ENCODE measurements at places on chromosomes 7 and 10.

DNA sequence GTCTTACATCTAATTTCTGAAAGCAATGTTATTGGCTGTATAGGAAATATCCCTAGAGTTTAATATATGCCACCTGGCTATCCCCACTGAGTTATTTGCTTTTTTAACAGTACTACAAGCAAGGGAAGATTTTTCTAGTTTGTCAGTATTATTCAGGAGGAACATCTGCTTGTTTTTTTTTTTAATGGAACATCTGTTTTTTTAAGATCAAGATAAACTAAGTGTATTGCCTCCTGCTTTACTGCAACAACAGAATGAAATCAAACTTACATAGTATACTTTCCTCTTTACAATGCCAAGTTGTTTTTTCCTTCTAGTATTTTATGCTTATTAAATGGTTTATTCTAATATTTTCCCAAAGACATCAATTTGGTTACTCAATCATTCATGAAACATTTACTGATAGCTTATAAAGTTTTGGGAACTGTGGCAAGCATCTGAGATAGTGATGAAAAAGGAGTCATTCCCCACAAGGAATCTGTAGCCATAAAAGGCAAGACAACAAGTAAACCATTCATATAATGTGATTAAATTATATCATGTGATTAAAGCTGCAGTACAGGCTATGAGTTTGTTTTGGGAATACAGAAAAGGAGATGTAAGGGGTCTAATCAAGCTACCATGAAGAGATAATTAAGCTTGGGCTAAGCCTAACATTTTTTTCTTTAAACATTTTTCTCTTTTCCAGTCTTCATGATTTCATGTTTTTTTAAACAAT is 17.4 kb downstream of the MTPN start:
- DNase-seq: no peak

GRCh38 chr7:14258861-14259260 is 269.4 kb upstream of the ETV1 start:
- DNase-seq: no peak

GRCh38 chr7:24956021-24956420 is 24.0 kb downstream of the OSBPL3 start:
- no peak for DNase-seq

- no peak for DNase-seq
Measured at GRCh38 chr10:5514226-5514850, 10.4 kb upstream of the CALML3 start.

DNA sequence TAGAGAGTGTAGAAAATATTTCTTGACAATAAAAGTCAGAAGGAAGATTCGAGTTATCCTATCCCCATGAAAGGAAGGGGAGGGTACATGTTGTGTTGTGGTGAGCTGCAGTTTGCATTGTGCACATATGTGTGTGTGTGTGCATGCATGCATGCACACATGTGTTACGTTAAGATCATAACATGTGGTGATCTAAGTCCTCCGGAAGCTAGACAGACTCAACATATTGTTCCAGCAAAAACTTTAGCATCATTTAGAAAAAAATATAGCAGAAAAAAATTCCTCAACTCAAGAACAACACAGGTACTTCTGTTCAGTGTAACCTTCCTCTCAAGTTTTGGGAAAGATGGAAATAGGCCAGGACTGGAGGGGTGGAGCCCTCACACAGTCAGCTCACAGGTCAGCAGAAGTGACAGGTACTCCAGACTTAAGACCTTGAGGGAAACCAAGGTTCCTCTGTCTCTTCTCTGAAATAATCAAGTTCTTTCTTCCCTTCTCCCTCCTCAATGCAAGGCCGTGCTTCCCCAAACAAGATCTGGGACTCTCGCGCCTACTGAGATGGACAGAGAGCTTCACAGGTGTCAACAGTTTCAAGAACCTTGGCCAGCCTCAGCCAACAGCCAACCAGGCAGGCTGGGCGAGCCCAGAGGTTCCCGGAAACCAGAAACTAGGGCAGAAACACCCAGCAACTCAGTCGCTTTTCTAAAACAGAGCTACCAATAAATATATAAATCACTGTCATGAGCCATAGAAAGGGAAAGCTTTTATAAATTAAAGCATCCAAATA is 205.2 kb downstream of the FAM107B start:
- no peak for DNase-seq

DNA sequence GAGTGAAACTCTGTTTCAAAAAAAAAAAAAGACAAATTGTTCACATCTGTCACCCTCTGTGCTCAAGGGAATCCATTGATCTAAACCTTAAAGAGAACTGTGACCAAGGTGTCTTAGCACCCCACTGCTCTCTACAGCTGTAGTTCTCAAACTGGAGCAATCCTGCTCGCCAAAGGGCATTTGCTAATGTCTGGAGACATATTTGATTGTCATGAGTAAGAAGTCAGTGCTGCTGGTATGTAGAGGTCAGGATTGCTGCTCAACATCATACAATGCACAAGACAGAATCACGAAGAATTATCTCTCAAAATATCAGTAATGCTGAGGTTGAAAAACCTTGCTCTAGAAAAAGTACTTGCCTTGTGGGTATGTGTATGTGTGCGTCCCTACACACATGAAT is 30.0 kb downstream of the ABLIM1 start:
- DNase-seq: no peak

GRCh38 chr7:77331938-77332695 is 84.0 kb downstream of the GSAP start:
- peak; percentile 31 for DNase-seq

DNA sequence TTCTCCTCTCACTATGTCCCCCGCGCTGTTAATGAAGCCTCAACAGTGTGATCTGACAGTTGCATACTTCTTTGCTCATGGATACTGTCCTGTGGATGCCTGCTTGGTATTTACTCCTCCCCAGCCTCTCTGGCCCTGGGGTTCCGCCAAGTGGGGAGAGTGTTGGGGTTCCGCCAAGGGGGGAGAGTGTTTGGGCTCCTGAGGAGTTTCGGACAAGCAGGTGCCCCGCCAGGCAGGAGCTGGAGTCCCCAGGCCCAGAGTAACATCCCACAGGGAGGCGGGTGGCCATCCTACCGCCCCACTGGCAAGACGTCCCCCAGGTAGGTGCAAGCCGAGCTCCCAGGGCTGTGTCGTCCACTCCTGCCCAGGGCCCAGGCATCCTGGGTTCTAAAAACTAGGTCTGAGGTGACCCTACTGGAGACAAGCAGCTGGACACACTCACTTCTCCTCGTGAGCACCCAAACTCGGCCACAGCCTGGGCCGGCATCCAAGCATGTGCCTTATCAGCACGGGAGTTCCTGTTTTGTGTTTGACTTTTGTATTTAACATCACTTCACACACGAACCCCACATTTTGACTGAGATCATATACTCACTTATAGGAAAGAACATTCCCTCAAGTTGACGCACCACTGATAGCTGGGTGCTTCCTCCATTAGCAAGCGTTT is 34.2 kb downstream of the CAMK2B start:
- DNase-seq: no peak

- DNase-seq: peak; percentile 21
Measured at GRCh38 chr7:18357691-18358090, 137.9 kb upstream of the HDAC9 start.

DNA sequence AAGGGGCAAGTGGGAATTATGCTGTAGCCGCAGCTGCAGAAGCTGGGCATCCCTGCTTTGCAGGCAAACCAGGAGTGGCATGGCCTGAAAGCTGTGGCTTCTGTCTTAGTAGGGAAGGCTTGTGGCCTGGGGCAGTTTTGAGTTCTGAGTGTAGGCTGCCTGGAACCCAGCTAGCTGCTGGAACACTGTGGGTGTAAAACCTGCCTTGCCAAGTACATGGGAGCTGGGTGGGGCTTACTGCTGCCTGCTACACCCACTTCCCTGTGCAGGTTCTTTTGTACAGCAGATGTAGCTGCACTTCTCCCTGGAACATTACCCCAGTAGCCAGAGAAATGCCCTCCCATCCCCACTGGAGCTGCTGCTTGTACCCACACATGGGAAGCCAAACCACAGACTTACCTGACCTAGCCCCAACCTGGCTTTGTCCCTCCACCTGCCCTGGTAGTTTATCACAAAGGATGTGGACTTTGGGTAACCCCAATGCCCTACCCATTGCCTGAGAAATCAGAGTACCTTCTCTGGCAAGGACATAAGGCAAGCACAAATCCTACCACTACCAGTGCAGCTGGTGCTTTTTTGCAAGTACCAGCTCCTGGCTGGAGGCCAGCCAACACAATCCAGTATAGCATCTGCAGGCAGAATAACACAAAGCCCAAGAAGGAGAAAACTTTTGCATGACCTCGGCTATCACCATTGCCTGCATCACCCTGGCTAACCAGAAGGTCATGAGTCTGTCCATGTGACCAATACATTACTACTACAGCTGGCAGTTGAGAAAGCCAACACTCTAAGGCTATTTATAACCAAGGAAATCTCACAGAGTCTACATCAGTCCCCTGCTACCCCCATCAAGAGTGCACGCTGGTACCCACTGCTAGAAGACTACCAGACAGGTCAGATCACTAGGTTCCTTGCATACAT is 26.5 kb upstream of the PPP1R3A start:
- peak; percentile 71 for DNase-seq

- no peak for DNase-seq
Measured at GRCh38 chr10:60704471-60704870, 73.8 kb upstream of the CDK1 start.

GRCh38 chr7:155637155-155637554 is 7.3 kb upstream of the RBM33 start:
- DNase-seq: no peak

- no peak for DNase-seq
Measured at GRCh38 chr7:22555476-22555875, 55.5 kb upstream of the STEAP1B start.

Measured in NCI-H446 (cell line).